Osteoblast (primary cell): ENCODE measurements at places on chromosomes 1 and 21. TPM values are rescaled to one million over a fixed set of nuclear protein-coding genes. Genes with fewer than 3 reads are reported as not detected.

Gene DISC1
- total RNA-seq: 10.3 and 11.9 TPM in 2 replicates

Gene KCNE2
- not detected in 2 replicates for total RNA-seq

Gene PTPN7
- not detected in 2 replicates for total RNA-seq

Gene FCN3
- total RNA-seq: not detected in 2 replicates

Gene HES3
- total RNA-seq: not detected in 2 replicates

Gene MRPL37
- 88.7 and 96.7 TPM in 2 replicates for total RNA-seq

Gene CD5L
- not detected in 2 replicates for total RNA-seq

Gene RXFP4
- not detected in 2 replicates for total RNA-seq

Gene GCSAML
- total RNA-seq: not detected in 2 replicates

DNA sequence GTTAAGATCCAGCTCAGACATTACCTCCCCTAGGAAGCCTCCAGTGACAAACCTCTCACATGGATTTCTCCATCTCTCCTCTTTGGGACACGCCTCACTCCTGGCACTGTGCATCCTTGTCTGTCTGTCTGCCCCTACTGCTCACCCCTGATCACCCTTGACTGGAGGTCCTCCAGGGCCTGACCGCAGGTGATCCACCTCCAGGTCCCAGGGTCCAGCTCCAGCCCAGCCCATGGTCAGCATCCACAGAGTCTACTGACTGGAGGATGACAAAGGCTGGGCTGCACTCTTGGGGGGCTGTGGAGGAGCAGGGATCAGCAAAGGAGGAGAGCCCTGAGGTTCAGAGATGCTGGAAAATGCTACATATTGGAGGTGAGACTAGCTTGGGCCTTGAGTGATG is 65.8 kb downstream of the BEND5 start:
- peak; percentile 53 for DNase-seq

DNA sequence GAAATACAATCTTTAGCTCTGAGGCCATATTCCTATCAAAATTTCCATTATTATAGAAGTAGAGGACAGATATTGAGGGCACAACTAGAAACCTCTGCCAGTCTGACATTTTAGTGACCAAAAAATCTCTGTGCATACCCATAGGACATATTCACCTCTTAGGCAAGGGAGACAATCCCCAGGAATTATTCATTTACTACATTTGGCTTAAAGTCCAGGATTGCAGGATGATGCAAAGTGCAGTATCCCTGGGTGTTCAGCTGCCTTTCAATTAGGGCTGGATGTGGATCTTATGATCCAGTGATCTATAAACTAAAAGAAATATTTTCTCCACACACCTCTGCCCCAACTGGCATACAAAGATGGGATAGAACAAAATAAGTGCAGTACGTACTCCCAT is 50.9 kb downstream of the PTGS2 start:
- DNase-seq: no peak

GRCh38 chr1:10862743-10863335 is 66.4 kb upstream of the CASZ1 start:
- DNase-seq: peak; percentile 48

DNA sequence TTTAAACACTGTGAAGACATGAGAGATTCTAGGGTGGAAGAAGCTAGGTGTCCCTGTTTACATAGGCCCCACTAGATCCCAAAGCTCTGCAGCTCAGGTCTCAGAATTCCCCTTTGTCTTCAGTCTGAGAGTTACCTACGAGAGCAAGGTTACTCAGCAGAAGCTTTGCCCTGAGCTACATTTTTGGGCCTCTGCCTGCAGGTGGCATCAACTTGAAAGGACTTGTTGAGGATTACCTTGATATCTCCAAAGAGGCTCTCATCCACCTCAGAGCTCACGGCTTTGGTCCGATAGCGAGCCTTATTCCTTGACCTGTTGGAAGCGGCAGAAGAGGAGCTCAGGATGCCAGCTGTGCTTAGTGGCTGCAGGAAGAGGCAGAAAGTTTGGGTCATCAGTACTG is 7.0 kb downstream of the CFAP45 start:
- DNase-seq: no peak

DNA sequence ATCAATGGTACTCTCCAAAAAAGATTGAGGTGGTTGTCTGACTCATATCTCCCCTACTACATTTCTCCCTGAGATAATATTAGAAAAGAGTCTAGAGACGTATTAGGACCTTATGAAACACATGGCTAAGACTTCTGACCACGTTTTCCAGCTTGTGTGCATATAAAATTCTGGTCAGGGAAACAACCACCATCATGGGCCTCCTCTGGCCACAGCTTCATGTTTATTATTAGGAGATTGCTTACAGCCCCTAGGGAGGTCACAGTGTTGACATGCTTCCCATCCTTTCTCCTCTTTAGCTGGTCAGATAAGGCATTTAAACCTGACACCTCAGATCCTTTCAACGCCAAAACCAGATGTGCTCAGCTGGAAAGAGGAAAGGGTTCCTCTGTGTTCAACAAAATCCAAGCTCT is 620.2 kb downstream of the PLPP3 start:
- no peak for DNase-seq

- DNase-seq: no peak
Observed at GRCh38 chr1:232655028-232655745, 25.3 kb upstream of the SIPA1L2 start.

DNA sequence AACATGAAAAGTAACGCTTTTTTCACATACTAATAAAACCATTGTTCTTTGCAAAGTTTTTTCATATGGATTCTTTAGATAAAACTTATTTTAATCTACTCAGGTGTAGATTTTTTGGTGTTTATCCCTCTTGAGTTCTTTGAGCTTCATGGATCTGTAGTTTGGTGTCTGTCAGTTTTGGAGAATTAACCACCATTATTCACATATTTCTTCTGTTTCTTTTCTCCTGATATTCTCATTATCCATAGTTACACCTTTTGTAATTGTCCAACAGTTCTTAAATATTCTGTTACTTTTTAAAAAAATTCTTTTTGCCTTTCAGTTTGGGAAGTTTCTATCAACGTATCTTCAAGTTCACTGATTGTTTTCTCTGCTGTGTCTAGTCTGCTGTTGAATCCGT is 18.6 kb downstream of the HS2ST1 start:
- DNase-seq: no peak

- no peak for DNase-seq
Observed at GRCh38 chr1:204171751-204172178, 5.6 kb upstream of the REN start.
